HTR-8/SVneo (cell line): ENCODE measurements at places on chromosomes 6 and 20.
A peak's percentile ranks its signal among the peaks of the same experiment; 100 is the strongest.

- no peak for DNase-seq
Measured at GRCh38 chr6:94487371-94487770, 1068.0 kb upstream of the EPHA7 start.

DNA sequence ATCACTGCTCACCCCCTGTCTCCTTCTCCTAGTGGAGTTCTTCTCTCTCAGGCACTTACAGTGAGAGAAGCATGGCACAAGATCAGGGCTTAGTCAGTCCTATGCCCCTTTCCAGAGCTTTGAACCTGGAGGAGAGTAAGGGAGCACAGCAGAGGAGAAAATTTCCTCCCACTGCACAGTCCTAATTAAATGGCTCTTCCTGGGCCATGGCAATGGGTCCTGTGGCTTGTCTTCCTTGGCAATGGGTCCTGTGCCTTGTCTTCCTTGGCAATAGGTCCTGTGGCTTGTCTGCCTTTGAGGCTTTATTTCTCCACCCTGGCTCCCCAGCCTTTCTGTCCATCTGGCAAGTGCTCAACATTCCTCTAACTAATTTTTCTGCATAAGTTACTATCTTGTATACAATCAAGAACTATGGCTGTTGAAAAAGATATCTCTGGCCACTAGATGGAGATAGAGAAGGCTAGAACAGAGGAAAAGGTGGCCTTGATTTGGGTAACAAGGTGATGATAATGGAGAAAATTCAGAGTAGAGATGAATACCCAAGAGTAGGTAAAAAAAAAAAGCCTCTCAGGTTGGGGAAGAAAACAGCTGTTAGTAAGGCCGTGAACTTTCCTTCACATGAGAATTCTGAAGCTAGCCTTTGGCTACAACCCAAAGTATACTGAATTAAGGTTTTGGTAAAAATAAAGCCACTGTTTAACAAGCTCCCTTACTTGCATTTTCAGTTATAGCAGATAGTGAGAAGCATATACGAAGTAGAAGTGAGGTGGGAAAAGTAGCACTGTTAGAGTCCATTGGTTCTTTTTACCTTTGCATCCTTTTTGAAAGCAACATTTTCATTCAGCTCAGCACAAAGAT lies 504.9 kb downstream of the DOK5 start:
- DNase-seq, result no peak

- peak; percentile 54 for DNase-seq
Measured at GRCh38 chr6:32885698-32886286, 31.8 kb downstream of the PSMB9 start.

GRCh38 chr20:14470231-14470899 lies 133.0 kb upstream of the FLRT3 start:
- no peak for DNase-seq

- DNase-seq, result peak; percentile 71
Measured at GRCh38 chr6:15389765-15390723, 144.2 kb downstream of the JARID2 start.

GRCh38 chr6:169899481-169900145 lies 148.2 kb downstream of the ERMARD start:
- no peak for DNase-seq

DNA sequence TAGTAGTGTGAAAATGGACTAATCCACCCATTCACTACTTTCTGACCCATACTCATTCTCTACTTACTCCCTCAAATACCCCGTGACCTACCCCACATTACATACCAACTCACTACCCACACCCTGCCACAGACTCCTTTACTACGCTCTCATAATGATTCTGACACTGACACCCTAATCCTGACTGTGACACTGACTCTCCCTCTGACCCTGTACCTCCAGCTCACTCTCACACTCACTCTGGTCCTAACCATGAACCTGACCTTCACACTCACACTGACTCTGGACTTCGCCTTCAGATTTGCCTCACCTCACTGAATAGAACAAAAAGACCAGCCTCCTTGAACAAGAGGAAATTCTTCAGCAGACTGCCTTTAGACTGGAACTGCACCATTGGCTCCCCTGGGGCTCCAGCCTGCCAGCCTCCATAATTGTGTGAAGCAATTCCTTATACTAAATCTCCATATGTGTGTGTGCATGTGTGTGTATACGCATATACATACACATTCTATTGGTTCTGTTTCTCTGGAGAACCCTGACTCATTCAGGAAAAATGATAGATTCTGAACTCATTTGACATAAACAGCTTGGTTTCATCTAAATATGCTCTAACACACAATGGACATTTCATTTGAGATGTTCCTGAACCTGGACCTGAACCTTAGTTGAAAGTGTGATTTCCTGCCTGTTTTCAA lies 10.5 kb upstream of the ZNF343 start:
- DNase-seq, result no peak

DNA sequence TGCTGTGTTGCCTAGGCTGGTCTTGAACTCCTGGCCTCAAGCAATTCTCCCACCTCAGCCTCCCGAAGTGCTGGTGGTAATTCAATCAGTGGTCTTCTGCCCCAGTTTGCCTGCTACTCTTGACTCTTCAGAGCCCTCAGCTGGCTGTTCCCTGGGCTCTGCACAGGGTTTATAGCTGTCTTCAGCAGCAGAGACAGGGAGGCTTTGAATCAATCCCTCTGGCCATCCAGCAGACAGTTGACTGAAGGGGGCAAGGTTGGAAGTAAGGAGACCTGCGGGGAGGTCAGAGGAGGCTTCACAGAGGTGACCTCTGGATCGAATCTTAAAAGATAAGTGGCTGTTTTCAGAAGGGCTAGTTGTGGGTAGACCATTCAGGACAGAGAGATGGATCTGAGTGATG lies 26.0 kb upstream of the KIF3B start:
- DNase-seq, result no peak

GRCh38 chr6:52548353-52548713 lies 28.5 kb downstream of the TRAM2 start:
- no peak for DNase-seq

- DNase-seq, result no peak
Measured at GRCh38 chr6:107059606-107060005, 31.6 kb downstream of the MTRES1 start.

DNA sequence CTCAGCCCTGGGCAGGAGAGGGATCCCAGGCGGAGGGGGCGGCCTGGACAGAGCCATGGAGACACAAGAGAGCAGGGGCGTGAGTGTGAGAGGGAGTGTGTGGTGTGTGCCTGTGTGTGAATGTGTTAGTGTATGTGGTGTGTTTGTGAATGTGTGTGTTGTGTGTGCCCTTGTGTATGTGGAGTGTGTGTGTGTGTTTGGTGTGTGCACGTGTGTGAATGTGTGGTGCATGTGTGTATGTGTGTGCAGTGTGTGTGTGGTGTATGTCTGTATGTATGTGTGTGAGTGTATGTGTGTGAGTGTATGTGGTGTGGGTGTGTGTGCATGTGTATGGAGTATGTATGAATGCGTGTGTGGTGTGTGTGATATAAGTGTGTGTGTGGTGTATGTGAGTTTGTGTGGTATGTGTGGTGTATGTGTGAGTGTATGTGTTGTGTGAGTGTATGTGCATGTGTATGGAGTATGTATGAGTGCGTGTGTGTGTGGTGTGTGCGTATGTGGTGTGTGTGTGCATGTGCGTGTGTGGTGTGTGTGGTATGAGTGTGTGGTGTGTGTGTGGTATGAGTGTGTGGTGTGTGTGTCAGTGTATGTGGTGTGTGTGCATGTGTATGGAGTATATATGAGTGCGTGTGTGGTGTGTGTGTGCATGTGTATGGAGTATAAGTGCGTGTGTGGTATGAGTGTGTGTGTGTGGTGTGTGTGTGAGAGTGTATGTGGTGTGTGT lies 175.2 kb upstream of the AFDN start:
- DNase-seq, result no peak

DNA sequence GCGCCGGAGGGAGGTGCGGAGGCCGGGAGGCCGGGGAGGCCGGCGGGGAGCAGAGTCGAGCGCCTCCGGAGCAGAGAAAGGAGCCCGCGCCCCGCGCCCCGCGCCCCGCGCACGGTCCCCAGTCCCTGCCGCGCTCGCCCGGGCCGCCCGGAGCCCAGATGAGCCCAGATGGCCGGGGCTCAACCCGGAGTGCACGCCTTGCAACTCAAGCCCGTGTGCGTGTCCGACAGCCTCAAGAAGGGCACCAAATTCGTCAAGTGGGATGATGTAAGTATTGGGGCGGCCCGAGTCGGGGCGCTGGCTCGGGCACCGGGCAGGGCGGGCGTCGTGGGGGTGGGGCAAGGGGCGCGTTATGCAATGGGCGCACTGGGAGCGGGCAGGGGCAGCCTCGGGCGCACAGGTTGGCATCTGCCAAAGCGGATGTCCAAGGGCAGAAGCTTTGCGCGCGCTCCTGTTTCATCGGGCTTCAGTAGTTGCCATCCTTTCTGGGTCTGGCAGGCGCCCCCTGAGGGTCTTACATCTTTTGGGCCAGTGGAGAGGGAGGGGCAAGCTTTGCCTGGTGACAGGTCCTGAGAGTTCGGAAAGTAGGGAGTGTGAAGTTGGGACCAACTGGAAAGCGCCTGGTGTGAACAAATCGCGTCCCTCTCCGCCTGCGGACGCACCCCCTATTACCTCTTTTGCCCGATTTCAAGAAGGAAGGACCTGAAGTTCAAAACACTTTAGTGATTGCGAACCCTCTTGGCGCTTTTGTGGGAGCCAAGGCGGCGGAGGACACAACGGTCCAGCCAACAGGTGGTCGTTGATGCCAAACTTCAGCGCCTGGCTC lies 631 bp downstream of the PLCB1 start:
- DNase-seq, result no peak

- no peak for DNase-seq
Measured at GRCh38 chr20:54133434-54134427, 40.1 kb downstream of the CYP24A1 start.

GRCh38 chr6:5044866-5045265 lies 40.3 kb upstream of the PPP1R3G start:
- DNase-seq, result no peak

- no peak for DNase-seq
Measured at GRCh38 chr20:6714279-6714711, 53.2 kb upstream of the BMP2 start.

GRCh38 chr20:7496394-7496991 lies 443.8 kb downstream of the HAO1 start:
- no peak for DNase-seq

GRCh38 chr20:51402201-51402600 lies 140.3 kb downstream of the NFATC2 start:
- DNase-seq, result no peak

- no peak for DNase-seq
Measured at GRCh38 chr20:15603978-15604805, 969.1 kb downstream of the KIF16B start.

DNA sequence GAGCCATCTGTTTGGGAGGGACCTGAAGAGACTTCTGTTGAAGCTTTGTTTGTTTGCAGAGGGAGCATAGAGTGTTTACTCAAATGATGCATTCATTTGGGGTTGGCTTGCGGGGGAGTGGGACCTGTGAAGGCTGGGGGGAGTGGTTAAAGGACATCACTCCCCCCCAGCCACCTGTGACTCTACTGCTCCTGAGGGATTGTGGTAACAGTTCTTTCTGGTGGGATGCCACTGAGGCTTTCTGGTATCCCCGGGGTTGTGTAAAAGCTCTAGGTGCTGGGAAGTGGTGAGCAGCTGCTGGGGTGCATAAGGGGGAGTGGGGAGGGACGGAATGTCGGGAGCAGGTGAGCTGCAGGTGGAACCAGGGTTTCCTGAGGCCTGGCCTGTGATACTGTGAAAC lies 239.2 kb upstream of the QKI start:
- no peak for DNase-seq

GRCh38 chr20:38973645-38974044 lies 11.5 kb downstream of the DHX35 start:
- DNase-seq, result no peak

- no peak for DNase-seq
Measured at GRCh38 chr6:36039112-36039511, 11.5 kb downstream of the MAPK14 start.

DNA sequence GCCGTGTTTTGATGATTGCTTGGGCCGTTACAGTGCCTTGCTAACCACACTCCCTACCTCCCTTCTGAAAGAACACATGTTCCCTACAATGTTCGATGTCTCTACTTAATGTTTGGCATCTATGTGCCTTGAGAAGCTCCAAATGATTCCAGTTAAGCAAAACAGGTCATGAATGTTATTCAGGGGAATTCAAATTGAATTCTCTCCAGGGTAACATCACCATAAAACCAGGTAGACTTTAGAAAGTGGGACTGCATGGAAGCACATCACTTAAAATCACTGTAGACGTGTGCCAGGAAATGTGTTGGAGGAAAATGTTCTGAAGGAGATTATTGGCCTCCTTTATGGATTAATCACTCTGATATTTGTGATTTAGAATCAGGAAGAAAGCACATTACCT lies 128.1 kb downstream of the ADAT2 start:
- no peak for DNase-seq

DNA sequence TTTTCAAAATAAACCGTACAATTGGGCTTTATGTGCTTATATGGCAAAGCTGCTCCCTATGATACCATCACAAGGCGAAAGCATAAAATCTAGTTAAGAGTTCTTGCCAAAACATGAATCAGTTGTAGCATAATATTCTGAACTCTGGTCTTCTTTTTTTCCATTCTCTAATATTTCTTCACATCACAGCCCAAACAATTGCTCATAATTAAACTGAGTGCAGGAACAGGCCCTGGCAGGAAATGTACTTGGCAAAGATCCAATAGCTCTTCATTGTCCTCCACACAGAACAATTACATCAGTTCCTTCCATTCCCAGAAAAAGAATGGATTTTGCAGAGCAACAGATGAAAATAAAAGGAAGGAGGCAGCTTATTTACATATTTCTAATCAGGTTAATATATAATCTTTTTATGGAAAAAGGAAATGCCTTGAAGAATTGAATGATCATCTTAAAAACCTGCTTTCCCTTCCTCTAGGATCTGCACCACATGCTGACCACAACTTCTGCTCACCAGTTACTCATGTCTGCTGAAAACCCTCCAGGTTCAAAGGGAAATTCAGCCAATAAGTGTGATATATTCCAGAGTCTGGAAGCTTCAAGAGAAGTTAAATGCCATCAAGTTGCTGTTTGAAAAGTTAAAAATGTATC lies 123.3 kb upstream of the COL21A1 start:
- peak; percentile 37 for DNase-seq

GRCh38 chr20:47688385-47689381 lies 96.6 kb downstream of the SULF2 start:
- DNase-seq, result no peak

GRCh38 chr6:39923861-39924260 lies 10.4 kb downstream of the MOCS1 start:
- DNase-seq, result no peak

DNA sequence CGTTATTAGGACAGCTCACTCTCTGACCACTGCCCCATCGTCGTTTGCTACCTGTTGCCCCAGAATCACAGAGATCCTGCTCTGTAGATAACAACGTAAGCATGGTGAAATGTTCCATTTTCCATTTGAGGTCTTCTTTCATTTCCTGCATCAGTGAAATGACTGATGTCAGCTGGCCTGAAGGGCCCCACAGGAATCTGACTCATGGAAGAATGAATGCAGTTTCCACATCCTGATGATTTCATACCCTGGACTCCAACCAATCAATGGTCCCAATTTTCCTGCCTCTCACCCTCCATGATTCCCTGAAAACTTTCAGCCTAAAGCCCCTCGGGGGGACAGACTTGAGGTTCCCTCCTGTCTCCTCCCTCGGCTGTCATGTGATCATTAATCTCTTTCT lies 394.4 kb upstream of the CDH4 start:
- DNase-seq, result no peak
